ENCODE measurements at places on chromosomes 1 and 21. TPM values are rescaled to one million over a fixed set of nuclear protein-coding genes. Genes with fewer than 3 reads are reported as not detected.

- no peak for DNase-seq
These were observed 6.3 kb upstream of the SYNJ1 start for GRCh38 chr21:32733990-32734613.

DNA sequence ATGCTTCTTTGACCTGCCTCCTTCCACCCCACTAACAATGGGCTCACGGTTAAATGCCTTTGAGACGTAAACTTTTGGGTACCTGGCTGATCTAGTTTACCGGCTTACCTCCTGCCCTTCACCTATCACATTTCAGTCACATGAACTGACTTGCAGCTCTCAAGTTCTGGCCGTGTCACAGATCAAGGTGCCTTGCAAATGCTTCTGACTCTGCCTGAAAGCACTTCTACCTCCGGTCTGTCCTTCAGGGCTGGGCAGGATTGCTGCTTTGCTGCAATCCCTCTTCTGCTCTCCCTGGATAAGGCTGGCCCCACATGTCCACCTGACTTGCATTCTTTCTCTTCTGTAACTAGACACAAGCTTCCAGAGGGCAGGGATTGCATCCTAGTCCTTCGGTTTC lies 69.0 kb downstream of the GRIK1 start:
- no peak for DNase-seq

GRCh38 chr21:17583898-17584297 lies 28.8 kb downstream of the BTG3 start:
- DNase-seq, result no peak

GRCh38 chr1:48472638-48473037 lies 634 bp upstream of the SPATA6 start:
- DNase-seq, result no peak

DNA sequence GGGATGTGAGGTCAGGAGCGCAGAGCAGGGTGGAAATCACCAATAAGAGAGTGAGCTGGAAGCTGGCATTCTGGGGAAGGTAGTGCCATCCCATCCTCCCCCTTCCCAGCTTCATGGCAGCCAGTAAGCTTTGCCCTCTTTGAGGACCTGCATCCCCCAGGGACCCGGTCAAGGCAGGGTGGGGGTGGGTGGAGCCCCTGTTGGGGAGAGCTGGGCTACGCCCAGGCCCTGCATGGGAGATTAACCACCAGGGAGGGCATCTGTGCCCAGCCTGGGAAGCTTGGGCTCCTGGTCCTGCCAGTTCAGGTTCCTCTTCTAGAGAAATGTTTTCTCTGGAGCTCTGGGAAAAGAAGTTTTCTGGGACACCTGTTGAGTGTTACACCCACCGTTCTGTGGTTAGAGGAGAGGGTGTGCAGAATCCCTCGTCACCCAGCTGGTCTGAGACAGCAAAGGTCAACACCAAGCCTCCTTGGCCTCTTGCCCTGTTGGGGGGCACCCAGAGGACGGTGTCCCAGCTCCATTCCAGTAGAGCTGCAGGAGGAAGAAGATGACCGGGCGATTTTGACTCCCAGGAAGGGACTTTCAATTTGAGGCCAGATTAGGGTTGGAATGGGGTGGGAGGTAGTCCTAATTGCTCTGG lies 30.1 kb upstream of the TENT5C start:
- DNase-seq, result no peak

DNA sequence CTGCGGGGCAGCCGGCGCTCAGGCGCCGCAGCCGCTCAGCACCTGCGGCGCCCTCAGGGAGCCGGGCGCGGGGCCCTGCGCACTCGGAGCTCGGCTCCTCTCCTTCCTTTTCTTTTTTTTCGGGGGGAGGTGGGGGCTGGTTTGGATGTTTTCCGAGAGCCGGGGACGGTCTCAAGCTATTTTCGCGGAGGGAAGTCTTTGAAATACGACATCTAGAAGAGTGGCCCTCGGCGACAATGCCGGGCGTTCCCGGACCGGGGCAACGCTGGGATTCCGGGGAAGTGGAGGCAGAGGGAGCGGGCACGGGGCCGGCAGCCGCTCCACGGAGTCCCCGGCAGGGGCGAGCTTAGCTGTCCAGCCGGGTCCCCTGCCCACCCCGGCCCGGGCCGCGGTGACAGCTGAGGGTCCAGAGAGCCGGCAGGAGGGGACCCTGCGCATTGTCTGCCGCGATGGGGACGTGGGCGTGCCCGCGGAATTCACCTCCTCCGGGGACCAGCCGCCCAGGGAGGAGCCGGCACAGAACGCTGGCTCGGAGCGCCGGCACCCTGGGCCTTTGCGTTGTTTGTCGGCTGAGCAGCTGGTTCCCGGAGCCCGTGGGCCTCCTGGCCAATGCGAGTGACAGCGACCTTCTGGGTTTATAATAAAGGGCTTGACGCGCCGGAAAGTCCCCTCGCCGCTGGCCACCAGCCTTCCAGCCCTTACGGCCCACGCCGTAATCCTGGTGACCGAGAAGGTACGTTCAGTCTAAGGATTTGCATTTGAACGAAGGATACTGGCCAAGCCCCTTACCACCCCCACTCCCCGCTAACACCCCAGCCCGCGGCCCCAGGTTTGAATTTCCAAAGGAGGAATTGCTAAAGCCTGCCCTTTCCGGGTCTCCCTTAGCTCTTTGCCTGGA lies 582 bp downstream of the SLC37A1 start:
- peak; percentile 26 for DNase-seq

The KPRP gene
- total RNA-seq, result 0.22 TPM

The LPAR3 gene
- 0.32 TPM for total RNA-seq

The WDR77 gene
- total RNA-seq, result 31.6 TPM

The CDA gene
- total RNA-seq, result 5.9 TPM
